NCI-H748 treated with DMSO at 0.1 percent for 48 hours (cell line): ENCODE measurements at places on chromosomes 1 and 21.

DNA sequence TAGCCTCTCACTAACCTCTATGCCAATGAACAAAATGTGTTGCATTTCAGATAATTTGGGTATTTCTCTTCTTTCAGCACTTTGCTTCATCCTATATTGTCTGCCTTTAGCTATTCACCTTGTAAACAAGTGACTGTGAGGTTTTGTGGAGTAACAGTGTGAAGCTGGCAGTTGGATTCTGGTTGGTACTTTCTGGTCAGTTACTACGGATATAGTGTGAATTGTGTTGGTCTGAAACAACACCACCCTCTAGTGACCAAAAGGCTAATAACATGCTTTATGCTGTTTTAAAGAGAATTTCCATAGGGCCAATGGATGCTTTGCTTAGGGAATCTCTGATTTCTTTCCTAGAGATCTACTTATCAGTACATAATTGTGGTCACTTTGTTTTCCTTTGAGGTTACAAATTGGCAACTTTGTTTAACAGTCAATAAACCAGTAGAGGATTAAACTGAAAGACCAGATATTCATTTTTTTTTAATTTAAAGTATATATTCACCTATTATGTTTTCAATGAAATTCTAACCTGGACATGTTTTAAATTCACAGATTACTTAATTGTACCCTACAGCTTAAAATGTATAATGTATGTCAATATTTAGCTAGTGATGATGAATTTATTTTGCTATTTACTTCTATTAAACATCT, 2.5 kb upstream of the PTGER3 start:
- DNase-seq, result peak; percentile 87

DNA sequence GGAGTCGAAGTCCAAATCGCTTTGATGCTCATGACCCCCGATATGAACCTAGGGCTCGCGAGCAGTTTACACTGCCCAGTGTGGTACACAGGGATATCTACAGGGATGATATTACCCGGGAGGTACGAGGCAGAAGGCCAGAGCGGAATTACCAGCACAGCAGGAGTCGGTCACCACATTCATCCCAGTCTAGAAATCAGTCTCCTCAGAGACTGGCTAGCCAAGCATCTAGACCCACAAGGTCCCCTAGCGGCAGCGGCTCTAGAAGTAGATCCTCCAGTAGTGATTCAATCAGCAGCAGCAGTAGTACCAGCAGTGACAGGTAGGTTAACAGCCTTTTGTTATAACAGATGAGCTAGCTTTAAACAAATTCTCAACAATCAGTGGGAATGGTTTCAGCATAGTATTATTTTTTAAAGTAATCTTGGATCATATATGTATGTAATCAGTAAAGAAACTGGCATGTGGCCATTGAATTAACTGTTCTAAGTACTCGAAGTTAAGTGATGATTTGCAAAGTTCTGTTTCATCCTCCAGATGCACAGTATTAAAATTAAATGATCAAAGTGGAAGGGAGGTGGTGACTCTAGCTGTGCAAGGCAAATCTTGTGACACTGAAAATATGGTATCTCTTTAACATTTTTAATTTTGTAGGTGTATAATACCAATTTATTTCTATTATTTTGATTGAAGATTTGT, 29.0 kb downstream of the SPEN start:
- no peak for DNase-seq

DNA sequence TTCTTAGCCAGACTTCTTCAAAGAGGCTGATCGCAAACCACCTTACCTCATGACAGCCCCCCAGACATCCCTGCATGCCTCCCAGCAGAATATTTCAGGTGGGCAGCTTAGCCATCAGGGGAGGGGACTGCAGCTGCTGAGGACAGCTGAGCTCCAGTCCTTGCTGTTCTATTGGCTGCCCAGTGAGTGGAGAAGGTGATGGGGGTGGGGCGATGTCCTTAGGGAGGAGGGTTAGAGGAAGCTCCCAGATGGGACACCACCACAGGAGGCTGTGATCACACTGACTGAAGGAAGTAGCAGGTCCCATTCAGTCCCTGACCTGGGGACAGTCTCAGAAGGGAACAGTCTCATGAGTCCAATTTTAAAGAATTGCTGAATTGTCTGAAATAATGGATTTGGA, 38.3 kb downstream of the GJA5 start:
- no peak for DNase-seq

GRCh38 chr1:93763704-93764365, 82.2 kb upstream of the BCAR3 start:
- no peak for DNase-seq

GRCh38 chr1:168683871-168684270, 45.1 kb downstream of the DPT start:
- DNase-seq, result no peak

DNA sequence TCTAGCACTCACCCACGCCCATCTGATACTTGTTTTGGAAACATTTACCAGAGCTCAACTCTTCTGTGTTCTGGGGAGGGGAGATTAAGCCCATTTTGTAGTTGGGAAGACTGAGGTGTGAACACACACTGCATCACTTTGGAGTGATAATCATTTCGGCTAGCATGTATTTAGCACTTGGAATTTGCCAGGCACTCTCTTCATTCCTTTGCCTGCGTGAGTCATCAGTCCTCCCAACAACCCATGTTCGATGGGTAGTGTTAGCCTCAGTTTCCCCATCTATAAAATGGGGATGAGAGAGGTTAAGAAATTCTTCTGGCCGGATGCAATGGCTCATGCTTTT, 182.8 kb upstream of the TMEM51 start:
- DNase-seq, result no peak
